ENCODE measurements at places on chromosomes 13 and 19. TPM values are rescaled to one million over a fixed set of nuclear protein-coding genes. Genes with fewer than 3 reads are reported as not detected.

PSG7 gene
- total RNA-seq, result not detected

CCDC194 gene
- 0.44 TPM for total RNA-seq

LPAR2 gene
- total RNA-seq, result 66.5 TPM

CNMD gene
- not detected for total RNA-seq

LAIR1 gene
- 22.2 TPM for total RNA-seq

AP1M2 gene
- total RNA-seq, result 2.0 TPM

DNA sequence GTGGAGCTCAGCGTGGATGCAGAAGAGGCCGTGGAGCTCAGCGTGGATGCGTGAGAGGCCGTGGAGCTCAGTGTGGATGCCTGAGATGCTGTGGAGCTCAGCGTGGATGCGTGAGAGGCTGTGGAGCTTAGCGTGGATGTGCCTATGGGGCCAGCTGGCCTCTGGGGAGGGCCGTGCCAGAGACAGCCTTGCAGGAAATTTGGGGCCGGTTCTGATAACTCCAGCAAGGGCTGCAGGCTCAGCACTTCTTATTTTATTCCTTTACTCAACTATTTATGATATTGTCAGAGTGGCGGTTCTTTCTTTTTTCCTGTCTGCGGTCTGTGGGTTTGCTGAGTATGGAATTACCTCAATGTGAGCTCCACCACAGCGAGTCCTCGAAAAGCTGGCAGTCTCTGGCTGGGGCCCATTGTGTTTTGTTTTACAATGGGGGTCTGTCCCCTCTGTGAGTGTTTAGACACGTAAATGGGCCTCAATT lies 17.8 kb upstream of the TMEM255B start:
- DNase-seq, result no peak
- peaks cover 2% of the 10 kb centered on the region for H3K36me3 ChIP-seq
- peak overlapping the region; percentile 79 for H3K4me3 ChIP-seq
- H3K4me1 ChIP-seq, result peaks cover 26% of the 10 kb centered on the region
- no peak overlapping the region for H3K27ac ChIP-seq

DNA sequence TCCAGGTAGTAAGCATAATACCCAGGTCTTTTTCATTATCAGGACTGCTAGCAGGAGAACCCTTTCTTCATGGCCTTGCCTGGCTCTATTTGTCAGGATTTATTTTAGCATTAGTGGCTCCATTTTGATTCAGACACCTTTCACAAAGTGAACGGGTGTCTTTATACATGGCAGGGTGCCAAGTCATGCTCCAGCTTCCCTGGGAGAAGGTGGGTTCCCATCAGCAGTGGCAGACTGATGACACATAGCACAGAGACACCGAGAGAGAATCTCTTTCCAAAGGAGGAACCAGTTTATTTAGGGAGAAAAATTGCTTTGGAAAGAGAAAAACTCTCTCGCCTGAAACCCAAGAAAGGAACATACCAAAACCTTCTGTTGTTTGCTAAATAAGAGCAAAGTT lies 135.3 kb upstream of the TMTC4 start:
- peaks cover 3% of the 10 kb centered on the region for H3K36me3 ChIP-seq
- no peak for DNase-seq
- peaks cover 72% of the 10 kb centered on the region for H3K27me3 ChIP-seq
- no peak overlapping the region for H3K27ac ChIP-seq

DNA sequence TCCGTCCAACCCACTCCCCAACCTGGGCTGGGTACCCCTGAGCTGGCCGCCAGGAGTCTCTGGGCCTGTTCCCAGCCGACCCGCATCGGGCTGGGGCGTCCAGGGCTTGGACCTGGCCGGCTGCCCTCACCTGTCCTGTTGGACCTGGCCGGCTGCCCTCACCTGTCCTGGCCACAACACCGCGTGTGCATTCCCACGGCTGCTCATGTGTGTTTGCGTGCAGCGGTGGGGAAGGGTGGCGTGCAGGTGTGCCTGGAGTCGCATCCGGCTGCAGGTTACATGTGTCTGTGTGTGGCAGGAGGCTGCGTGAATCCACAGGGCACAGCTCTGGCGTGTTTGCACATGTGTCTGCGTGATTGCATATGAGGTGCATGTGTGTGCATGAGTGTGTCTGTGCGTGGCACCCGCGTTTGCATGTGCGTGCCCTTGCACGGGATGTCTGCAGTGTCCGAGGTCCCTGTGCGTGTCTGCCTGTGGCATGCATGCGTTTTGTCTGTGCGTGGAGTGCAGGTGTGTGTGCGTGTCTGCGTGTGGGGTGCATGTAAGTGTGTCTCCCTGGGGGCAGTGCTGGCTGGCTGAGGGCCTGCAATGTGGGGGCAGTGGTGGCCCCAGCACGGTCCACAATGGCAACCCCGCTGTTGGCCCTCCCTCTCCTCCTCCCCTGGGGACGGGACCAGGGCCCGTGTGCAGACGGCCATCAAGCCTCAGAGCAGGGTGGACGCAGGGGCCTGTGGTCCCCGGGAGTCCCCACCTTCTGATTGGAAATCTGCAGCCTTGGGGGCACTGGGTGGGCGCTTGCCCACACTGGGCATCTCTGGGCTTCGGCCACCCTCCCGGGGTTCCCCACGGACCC lies 3.4 kb downstream of the EFNA2 start:
- peaks cover 25% of the 10 kb centered on the region for H3K27me3 ChIP-seq
- H3K4me1 ChIP-seq, result peaks cover 10% of the 10 kb centered on the region
- no peak overlapping the region for H3K27ac ChIP-seq
- H3K36me3 ChIP-seq, result peaks cover 5% of the 10 kb centered on the region
- DNase-seq, result no peak
- H3K4me3 ChIP-seq, result no peak overlapping the region

GRCh38 chr13:42137856-42138537 lies 89.5 kb downstream of the DGKH start:
- no peaks in the 10 kb centered on the region for H3K27me3 ChIP-seq
- H3K4me3 ChIP-seq, result no peak overlapping the region
- H3K27ac ChIP-seq, result no peak overlapping the region
- peaks cover 3% of the 10 kb centered on the region for H3K4me1 ChIP-seq
- H3K36me3 ChIP-seq, result peaks cover 3% of the 10 kb centered on the region

DNA sequence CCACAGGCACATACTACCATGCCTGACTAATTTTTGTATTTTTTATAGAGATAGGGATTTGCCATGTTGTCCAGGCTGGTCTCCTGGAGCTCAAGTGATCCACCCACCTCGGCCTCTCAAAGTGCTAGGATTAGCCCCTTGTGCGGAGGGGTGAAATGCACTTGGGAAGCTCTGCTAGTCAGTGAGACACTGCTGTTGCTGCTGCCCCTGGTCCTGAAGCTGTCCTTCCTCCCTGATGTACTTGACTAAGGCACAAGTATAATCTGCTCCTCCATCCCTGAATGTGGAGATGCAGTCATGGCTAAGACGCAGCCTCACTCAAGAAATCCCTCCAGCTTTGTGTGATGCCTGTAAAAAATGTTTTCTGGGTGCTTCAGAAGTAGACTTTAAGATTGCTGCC lies 124.5 kb downstream of the KCTD15 start:
- no peaks in the 10 kb centered on the region for H3K36me3 ChIP-seq
- H3K27me3 ChIP-seq, result peaks cover 30% of the 10 kb centered on the region
- no peak for DNase-seq
- H3K4me1 ChIP-seq, result no peaks in the 10 kb centered on the region
- H3K27ac ChIP-seq, result no peak overlapping the region

DNA sequence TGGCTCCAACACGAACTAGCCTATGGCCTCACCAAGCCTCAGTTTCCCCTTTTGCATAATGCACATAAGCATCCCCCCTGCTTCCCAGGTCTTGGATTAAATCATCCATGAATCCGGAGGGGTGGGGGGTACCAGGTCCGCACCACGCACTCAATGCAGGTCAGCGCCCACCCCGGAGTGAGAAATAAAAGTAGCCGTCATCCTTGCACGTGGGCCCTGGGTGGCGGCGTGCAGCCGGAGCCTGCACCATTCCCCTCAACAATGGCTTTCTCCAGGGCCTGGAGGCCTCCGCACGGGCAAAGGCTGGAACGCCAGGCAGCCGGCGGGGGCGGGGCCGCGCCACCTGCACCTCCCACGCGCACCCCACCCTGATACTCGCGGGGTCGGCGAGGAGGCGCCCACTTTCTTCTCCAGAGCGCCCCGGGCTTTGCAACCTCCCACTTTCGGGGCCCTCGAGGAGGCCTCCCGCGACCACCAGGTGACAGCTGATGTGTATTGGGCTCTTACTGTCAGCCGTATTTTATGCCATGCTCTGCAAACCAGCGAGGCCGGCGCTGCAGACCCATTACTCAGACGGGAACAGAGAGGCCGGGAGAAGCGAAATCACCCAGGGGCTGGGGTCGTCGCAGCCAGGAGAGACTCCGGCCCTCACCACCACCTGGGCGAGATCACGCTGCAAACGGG lies 767 bp upstream of the GADD45B start:
- peak overlapping the region; percentile 96 for H3K4me3 ChIP-seq
- peak; percentile 45 for DNase-seq
- H3K4me1 ChIP-seq, result peaks cover 29% of the 10 kb centered on the region
- no peaks in the 10 kb centered on the region for H3K27me3 ChIP-seq

DNA sequence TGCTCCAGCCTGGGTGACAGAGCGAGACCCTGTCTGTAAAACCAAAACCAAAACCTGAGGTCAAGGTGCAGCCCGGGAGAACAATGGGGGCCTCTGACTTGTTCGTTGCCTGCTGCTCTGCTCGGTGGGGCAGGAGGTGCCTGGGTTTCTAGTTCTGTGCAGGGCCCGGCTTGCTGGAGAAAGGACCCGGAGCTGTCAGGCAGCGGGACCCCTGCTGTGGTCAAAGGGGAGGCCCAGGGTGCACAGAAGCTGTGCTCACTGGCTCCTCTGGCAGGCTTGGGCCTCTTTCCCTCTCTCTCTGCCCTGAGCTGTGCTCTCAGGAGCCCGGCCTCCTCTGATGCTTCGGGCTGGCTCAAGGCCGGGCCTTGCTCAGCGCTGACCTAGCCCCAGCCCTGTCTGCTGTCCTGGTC lies 3.5 kb downstream of the LRP3 start:
- H3K36me3 ChIP-seq, result peaks cover 2% of the 10 kb centered on the region
- DNase-seq, result no peak
- H3K4me3 ChIP-seq, result no peak overlapping the region
- no peak overlapping the region for H3K27ac ChIP-seq
- peaks cover 2% of the 10 kb centered on the region for H3K4me1 ChIP-seq

DNA sequence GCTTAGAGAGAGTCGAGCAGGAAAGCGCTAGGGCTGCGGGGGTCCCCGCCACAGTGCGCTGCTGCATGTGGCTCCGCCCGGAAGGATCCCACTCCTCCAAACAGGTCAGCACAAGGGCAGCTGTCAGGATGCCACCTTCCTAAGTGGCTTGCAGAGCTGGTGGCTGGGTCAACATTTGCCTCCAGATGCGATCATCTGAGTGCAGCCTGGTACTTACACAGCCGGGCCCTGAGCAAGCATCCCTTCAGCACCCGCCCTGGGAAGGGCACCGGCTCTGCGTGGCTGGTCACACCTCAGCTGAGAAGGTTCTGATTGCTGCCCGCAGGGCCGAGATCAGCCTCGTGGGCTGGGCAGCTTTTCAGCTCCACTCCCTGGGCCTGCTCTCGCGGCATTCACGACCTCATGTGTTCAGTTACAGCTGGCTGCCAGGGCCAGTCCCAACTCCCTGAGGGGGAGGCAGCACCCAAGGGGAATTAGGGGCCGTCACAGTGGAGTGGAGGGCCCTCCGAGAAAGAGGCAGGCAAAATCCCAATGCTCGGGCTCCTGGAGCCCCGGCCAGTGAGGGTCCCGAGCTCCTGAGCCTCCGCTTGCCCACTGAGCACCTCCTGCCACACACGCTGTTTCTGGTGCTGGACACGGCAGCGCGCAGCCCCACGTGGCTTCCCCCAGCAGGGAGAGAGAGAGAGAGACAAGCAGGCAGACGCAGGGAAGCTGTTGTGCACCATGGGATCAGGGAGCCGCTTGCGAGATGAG lies 26.8 kb downstream of the AP1M1 start:
- H3K4me3 ChIP-seq, result no peak overlapping the region
- no peaks in the 10 kb centered on the region for H3K27me3 ChIP-seq
- no peaks in the 10 kb centered on the region for H3K4me1 ChIP-seq

DNA sequence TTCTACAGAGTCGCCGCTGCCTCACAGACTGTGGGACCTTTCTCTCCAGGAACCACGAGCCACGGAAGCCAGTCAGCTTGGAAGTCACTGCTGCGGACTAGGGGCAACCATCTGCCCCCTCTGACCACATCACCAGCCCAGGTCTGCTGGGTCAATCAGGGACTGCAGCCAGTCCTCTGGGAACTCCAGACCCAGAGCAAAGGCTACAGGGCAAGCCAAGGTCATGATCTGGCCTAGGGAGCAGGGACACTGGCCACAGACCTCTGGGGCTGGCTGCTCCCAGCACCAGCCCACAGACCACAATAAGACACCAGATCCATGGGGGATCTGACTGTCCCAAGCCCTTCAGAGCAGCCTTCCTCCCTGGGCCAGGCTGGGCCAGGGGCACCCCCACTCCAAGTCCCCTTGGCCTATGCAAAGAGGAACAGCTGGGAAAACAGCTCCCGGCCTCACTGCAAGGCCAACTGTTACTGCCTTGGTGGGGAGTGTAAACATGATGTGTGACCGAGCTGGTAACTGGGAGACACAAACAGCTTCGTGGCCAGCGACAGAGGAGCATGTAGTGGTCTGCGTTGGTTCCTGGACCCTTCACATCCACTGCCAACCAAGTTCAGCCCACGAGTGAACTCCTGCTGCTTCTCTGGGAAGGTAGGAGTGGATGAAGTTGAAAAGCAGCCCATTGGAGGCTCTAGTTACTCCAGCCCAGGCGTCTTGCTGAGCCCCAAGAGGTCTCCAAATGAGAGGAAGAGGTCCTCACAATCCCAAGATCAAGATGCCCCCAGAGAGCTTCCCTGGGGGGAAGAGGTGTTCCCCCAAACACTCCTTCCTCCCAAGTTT lies 1.5 kb downstream of the AKT2 start:
- H3K4me1 ChIP-seq, result peaks cover 41% of the 10 kb centered on the region
- no peak for DNase-seq
- peak overlapping the region; percentile 97 for H3K27ac ChIP-seq
- H3K27me3 ChIP-seq, result no peaks in the 10 kb centered on the region
- peaks cover 2% of the 10 kb centered on the region for H3K36me3 ChIP-seq
- peak overlapping the region; percentile 97 for H3K4me3 ChIP-seq

DNA sequence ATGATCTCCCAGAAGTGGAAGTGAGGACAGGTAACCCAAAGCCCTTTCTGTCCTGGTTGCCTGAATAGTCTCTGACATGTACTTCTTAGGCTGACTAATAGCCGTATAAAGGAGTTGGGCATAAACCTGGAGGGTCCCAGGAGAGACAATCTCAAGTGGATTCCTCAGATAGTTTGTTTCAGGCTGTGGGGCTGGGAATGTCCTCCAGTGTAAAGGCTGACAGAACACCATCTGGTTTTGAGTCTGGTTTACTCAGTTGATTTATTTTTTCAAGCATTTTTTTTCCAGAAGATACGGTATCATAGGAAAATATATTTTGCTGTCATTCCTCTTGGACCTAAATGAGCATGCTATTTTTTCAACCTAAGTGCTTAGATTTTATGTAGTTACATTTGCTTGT lies 15.2 kb downstream of the HTR2A start:
- no peaks in the 10 kb centered on the region for H3K4me1 ChIP-seq
- no peak overlapping the region for H3K4me3 ChIP-seq
- H3K27me3 ChIP-seq, result peaks cover 81% of the 10 kb centered on the region
- DNase-seq, result no peak
- H3K27ac ChIP-seq, result no peak overlapping the region

GRCh38 chr19:11274533-11275086 lies 12.3 kb upstream of the DOCK6 start:
- no peaks in the 10 kb centered on the region for H3K36me3 ChIP-seq
- no peak overlapping the region for H3K27ac ChIP-seq
- H3K4me3 ChIP-seq, result no peak overlapping the region

- peaks cover 56% of the 10 kb centered on the region for H3K27me3 ChIP-seq
- no peak overlapping the region for H3K4me3 ChIP-seq
- peaks cover 12% of the 10 kb centered on the region for H3K4me1 ChIP-seq
- no peak for DNase-seq
- peaks cover 8% of the 10 kb centered on the region for H3K36me3 ChIP-seq
- H3K27ac ChIP-seq, result no peak overlapping the region
Measured at GRCh38 chr19:5334824-5335500, 5.7 kb downstream of the PTPRS start.

GRCh38 chr19:47022541-47023447 lies 3.2 kb downstream of the NPAS1 start:
- H3K36me3 ChIP-seq, result peaks cover 3% of the 10 kb centered on the region
- no peak for DNase-seq
- peaks cover 8% of the 10 kb centered on the region for H3K4me1 ChIP-seq
- H3K4me3 ChIP-seq, result peak overlapping the region; percentile 33
- H3K27ac ChIP-seq, result no peak overlapping the region
